ENCODE measurements at places on chromosomes 4 and X.

DNA sequence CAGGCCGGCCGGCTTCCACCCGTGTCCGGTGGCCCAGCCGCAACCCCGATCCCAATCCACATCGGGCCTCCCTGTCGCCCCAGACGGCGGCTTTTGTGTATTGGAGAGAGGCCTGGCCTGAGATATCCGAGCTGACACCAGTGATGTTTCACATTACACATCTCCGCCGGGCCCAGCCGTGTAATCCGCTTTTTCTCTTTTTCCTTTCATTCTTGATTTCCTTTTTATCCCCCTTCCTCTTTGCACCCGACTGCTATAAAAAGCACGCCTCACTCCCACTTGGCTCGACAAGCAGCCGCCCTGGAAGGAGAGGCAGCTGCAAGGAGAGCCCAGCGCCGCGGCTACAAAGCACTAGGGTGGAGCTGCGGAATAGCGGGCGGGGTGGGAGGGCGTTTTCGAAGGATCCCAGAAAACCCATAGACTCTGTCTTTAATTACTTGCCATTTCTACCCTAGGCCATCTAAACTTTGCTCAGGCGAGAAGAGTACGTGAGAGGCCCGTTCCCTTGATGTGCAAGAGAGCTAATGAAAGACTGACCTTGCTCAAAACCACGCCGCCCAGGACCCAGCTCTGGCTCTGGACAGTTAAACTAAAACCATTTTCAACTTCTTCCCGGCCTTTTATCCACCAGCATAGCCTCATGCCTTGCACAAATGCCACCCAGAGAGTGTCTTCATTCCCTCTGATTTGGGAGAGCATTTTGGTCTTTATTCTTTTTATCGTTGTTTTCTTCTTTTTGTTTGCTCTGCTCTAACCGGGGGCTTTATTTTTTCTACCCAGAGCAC lies 3.2 kb downstream of the PITX2 start:
- DNase-seq = no peak

DNA sequence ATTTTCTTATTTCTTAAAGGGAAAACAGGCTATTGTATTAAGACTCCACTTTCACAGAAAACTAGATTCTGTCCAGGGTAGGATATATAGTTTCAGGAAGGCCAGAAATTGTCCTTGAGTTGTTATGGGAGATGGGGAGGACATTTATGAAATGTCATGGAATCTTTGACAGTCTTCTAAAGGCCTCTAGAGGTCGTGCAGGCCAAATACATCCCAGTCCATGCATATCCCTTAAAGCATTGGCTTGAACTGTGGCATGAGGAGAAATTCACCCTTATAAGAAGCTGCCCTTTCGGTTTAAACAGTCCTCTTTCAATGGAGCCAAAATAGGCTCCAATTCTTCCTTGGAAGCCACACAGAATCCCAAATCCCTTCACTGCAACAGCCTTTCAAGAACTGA lies 183.6 kb upstream of the NOCT start:
- no peak for DNase-seq

DNA sequence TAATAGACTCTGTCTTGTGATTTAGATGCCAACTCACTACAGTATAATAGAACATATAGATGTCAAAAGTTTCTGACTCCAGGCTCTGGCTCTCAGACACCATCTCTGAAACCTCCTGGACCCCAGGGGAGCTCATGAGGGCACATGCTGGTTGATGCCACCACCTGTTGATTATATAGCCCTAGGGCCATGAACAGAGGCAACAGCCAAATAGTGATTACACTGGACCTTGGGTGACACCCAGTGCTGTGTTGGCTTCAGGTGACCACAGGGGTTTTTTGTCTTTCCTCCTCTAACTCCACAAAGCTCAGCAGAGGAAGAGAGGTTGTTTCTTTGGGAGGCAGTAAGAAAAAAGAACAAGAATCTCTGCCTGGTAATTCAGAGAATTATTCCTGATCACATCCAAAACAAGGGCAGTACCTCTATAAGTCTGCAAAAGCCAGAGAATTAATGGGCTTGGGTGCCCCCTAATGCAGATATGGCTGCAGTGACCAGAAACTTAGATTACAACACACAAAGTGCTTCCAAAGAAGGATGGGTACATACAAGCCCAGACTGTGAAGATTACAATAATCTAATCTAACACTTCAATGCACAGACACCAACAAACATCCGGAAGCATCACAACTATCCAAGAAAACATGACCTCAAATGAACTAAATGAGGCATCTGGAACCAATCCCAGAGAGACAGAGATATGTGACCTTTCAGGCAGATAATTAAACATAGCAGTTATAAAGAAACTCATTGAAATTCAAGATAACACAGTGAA lies 1920.6 kb downstream of the ARAP2 start:
- DNase-seq = no peak

DNA sequence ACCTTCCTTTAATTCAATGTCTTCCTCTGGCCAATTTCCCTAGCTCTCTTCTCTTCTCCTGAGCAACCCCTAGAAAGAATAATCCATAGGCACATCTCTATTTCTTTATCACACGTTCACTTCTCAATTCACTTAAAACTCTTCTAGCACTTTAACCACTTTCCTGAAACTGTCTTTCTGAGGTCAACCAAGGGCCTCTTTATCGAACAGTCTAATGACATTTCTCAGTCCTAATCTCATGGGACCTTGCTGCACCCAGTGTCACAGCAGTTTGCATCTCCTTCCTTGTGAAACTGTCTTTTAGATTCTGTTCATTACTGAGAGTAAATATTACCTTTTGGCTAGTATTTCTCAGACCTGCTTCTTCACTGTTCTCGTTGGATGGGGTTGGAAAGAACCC lies 285.3 kb upstream of the RASGEF1B start:
- no peak for DNase-seq

DNA sequence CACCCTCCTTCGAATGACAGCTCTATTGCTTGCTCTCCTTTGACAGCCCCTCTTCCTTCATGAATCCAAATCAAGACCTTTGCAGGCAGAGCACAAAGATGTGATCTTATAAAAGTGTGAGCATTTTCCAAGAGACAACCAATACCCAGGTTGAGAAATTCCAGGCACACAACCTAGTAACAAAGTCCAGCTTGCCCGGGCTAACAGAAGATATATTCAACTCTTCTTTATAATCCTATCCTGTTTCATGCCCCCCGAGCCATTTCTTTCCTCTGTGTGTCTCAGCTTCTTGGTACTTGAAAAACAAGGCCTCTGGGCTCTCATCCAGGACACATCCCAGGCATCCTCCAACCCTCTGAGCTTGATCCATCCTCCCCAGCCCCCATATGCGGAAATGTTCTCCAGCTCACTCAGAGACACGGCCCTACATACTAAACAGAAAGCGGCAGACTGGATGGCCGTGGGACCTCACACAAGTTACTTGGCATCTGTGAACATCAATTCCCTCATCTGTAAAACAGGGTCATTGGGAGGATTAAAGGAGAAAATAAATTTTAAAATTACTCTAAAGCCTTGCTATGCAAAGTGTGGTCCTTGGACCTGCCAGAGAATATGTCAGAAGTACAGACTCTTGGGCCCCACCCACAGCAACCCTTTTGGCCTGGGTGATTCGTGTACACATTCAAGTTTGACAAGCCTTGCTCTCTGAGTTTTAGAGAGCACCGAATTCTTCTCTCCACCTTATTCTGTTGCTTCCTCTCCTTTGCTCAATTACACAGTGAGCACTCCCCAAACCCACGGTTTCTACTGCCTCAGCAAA lies 627.0 kb downstream of the BCOR start:
- no peak for DNase-seq

DNA sequence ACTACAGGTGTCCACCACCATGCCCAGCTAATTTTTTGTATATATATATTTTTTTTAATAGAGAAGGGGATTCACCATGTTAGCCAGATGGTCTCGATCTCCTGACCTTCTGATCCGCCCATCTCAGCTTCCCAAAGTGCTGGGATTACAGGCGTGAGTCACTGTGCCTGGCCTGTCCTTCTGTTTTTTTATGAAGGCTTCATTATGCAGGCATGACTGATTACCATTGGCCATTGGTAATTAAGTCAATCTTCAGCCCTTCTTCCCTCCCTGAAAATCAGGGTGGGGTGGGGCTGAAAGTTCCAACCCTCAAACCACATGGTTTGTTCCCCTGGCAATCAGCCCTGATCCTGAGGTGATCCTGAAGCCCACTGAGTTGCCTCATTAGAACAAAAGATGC lies 336.9 kb downstream of the PTTG2 start:
- no peak for DNase-seq

GRCh38 chr4:76984788-76985211 lies 35.2 kb downstream of the SEPTIN11 start:
- DNase-seq = no peak

GRCh38 chrX:153583433-153583832 lies 15.5 kb downstream of the CCNQ start:
- no peak for DNase-seq

GRCh38 chr4:129966175-129966574 lies 870.2 kb downstream of the C4orf33 start:
- DNase-seq = no peak

DNA sequence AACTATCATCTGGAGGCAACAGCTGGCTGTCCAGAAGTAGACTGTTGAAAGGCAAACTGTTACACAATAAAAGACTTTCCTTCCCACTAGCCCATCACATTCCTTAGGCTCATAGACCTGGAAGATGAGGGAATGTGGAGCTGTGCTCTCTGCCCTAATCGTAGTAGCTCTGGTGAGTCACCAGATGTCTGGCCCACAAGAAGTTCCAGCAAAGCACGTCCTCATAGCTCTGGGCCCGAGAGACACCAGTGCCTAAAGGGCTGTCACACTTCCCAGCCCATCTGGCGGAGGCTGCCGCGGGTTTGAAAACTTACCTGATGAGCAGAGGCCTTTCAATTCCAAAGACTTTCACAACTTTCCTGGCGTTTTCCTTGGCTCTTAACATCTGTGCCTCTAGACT lies 81.7 kb upstream of the STOX2 start:
- no peak for DNase-seq

- DNase-seq = no peak
These were observed 765.0 kb upstream of the DIAPH2 start for GRCh38 chrX:95919605-95920004.

DNA sequence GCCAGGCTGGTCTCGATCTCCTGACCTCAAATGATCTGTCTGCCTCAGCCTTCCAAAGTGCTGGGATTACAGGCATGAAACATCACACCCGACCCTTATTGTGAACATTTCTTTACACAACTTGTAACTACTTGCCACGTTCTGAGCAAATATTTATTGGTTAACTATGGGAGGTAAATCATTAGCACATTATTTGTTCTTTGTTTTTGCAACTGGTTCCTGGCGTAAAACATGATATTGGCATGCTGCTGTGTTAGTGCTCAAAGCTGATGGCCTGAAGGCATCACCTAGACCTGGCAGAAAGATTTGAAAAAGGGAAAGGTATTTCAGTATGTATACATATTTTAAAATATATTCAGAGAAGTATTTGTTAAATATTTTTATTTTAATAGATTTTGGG lies 438.3 kb upstream of the PRKX start:
- DNase-seq = no peak

GRCh38 chr4:80188801-80189458 lies 8.4 kb upstream of the PRDM8 start:
- DNase-seq = no peak

DNA sequence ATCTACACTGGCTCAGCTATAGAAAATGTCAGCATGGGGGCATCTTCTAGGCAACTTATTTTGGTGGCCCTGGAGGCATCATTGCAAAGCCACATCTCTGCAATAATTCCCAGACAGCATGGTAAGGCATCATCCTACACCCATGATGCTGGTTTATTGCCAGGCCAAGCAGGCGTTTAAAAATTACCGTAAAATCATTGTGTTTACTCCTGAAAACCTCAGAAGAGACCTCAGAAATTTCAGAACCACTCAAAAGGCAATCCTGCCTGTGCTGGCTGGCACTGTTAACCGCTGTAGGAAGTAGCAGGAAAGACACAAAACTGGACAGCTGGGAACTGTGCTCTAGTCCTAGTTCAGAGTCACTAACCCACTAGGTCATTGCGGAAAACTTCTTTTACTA lies 63.2 kb downstream of the MID1 start:
- DNase-seq = no peak

- DNase-seq = no peak
These were observed 7.1 kb downstream of the NHSL2 start for GRCh38 chrX:71917621-71918343.

- DNase-seq = peak; percentile 20
These were observed 88.2 kb upstream of the TNIP3 start for GRCh38 chr4:121252224-121252806.

GRCh38 chr4:156686120-156686519 lies 285.5 kb downstream of the PDGFC start:
- no peak for DNase-seq

GRCh38 chr4:5932035-5932568 lies 39.2 kb upstream of the CRMP1 start:
- DNase-seq = no peak

DNA sequence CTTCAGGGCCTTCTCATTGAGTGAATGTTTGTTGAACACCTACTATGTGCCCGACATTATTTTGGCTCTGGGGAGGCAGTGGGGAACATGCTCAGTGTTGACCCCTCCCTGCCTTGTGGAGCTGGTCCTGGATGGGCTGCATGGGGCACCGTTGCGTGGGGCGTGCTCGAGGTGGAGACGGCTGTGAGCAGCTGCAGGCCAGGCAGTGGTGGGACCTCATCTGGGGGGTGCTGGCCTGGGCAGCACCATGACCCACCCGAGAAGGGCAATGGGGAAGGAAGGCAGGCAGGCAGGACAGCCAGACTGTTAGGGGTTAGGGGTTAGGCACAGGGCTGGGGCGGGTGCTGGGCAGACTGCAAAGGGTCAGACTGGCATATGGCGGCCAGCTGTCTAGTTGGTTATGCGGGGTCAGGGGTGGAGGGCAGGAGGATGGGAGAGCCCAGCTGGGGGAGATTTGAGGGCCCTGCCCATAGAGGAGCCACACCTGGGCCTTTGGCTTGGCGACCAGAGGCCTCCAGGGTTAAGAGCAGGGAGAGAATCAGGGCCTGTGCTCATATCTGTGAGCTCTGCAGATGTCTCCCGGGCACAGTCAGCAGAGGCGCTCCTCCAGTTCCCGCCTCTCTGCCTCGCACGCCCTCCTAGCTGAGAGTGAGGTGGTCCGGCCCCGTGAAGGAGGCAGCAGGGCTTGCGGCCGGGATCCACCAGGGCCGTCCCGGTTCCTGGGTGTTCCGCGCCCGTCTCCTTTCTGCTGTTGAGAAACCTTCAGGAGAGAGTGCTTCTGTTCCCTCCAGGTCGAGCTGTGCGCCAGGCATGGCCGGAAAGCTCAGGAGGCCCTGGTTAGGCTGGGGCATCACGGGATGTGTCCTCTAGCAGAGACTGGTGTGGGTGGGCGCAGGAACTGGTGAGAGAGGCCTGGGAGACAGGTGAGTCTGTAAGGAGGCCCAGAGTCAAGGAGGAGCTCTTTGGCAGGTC lies 73.3 kb downstream of the RGS12 start:
- DNase-seq = no peak
